ENCODE measurements at places on chromosomes 7 and 10.

- DNase-seq = no peak
Measured at GRCh38 chr10:17134737-17135260, 5.2 kb upstream of the CUBN start.

DNA sequence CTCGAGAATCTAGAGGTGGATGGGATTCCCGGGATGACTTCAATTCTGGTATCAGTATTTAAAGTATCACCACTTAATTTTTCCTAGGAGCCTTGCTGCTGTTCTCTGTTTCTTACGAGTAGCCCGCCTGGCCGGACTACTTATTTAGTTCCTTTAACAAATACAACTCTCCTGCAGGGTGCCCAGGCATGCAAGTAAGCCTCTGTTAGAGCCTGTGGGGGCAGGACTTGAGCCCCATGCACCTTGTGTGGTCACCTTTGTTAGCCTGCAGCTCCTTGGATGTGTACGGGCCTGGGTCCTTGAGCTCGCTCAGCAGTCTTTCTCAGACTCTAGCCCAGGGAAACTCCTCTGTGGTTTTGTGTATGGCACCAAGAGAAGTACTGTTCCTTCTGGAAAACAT lies 16.1 kb downstream of the EIF4H start:
- no peak for DNase-seq

GRCh38 chr10:130202984-130203621 lies 66.9 kb downstream of the GLRX3 start:
- no peak for DNase-seq

DNA sequence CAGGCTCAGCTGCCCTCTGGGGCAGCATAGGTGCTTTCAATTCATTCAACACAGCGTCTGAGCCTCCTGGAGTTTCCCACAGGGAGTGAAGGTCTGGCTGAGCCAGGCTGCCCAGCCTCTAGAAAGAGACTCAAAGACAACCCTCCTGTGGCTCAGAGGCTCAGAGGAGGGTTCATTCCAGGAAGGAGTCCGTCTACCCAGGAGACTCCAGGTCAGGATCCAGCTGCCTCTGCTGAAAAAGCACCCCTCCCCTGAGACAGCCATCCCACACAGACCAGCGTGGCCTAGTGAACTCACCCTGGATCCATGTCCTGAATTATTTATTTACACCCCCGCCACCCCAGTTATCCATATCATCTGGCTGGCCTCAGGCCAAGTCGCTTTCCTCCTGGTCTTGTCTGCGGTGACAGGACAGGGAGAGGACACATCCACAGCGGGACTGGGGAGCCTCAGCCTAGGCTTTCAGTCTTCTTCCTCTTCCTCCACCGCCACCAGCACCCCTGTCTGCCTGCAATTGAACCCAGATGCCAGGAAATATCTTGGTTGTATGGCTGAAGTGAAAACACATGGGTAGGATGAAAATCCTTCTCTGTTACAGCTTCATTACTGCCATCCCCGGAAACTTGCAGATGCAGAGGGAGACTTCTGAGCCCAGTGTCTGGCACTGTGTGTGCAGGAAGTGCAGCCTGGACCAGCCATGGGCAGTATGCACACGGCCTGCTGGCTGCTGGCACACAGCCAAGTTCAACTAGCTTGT lies 44.0 kb upstream of the COL13A1 start:
- no peak for DNase-seq

DNA sequence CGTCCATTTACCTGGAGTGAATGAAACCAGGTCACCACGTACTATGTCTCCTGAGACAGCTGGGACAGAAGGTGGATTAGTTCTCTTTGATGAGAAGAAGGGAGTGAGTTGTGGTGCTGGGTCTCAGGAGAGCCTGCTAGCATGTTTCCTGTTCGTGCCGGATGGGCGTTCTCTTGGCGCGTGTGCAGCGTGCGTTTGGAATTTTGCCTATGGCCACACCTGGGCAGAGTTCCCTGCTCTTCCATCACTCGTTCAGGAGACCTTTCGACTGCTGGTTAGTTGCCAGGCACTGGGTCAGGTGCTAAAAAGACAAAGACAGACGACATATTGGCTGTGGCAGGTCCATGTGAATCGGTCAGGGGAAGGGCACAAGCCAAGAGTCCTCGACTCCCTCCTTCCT lies 90.3 kb downstream of the TRRAP start:
- no peak for DNase-seq

DNA sequence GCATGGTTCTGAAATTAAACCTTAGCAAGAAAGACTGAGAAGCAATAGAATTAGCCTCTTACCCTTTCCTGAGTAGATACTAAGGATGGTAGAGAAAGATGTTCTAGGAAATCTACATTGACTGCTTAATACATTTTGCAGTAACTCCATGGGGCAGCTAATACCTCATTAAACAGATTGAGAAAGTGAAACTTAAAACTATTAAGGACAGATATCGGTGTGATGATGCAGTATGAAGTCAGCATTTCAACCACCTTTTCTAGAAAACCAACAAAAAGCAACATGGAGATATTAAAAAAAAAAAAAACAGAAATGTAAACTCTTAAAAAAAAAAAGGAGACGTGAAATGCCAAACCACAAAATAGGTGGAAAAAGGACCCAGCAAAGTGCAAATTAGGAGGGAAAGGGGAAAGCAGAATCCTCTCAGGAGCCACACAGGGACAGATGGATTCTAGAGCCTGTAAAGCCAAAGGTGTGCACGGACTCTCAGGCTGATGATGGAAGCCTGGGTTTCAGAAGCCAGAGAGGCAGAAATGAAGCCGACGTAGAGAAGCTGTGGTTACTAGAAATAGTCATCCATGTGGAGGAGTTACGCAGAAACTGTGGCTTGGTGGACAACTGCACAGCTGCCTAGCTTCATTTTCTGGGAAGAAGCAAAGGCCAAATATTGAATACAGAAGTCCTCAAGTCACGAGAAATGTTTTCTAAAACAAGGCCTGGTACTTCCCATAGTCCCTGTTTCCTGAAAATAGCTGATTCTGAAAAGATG lies 38.1 kb upstream of the GPR141 start:
- no peak for DNase-seq

- no peak for DNase-seq
Measured at GRCh38 chr10:36943544-36943943, 181.9 kb upstream of the ANKRD30A start.

GRCh38 chr7:80681272-80681885 lies 42.9 kb downstream of the CD36 start:
- DNase-seq = no peak

DNA sequence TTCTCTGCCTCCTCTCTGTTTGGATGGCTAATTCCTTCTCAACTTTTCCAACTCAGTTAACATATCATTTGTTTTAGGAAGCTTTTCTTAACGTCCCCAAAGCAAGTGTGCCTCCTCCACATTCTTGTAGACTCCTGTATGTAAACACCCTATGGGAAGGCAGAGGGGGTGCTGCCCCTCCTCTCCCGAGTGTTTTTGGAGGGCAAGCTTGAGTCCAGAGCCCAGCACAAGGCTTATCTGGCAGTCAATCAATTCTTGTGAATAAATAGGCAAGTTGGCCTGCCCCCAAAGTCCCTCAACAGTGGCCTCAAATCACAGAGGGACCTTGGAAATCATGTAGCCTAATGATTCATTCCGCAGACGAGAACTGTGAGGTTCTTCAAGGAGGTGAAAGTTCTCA lies 305.6 kb downstream of the RPS24 start:
- no peak for DNase-seq

GRCh38 chr10:68954904-68955303 lies 1.1 kb upstream of the DDX21 start:
- DNase-seq = no peak

GRCh38 chr7:84297616-84298015 lies 103.0 kb upstream of the SEMA3A start:
- no peak for DNase-seq

DNA sequence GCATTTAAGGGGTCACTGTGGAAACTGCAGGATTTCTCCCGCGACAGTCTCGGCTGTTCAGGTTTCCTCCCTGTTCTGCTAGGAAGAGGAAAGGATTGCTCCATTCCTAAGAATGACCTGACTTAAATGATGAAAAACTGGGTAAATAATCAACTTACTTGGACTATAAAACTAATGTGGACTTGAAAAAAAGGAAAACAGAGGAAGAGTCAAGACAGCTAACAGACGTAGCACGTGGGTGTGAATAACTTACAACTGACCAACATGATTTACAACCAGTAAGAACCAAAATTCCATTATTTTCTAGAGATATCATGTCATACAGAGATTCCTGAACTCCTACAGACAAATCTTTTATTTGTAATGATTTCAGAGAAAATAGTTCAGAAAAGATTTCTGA lies 93.8 kb downstream of the ADAM12 start:
- DNase-seq = no peak

DNA sequence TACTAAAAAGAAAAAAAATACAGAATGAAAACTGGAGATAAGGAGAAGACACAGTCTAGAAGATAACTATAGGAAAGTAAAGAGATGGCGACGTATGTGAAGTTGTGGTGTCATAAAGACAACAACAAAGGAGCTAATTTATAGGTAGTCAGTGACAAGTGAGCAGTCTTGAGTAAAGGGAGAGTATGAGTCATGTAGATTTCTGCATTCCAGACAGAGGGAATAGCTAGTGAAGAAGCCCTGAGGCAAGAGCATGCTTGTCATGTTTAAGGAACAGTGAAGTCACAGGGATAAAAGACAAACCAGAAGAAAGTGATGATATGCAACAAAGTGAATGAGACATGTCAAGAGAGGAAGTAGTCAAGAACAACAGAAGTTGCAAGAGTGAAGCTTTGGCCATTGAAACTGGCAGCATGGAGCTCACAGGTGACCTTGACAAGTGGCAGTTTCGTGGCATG lies 2.3 kb upstream of the MIOS start:
- no peak for DNase-seq

DNA sequence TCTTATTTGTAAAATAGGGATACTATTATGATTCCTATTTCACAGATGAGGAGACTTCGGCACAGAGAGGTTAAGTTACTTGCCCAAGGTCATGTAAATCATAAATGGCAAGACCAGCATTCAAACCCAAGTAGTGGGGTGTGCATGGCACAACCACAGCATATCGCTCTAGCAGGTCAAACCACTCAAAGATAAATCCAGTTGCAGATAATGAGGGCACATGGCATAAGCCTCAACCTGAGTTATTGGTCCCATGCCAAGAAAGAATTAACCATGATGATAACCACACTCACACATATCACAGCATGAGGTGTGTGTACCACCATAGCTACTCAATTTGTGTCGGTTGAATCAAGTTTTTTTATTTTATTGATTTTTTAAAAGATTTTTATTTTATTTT lies 180.5 kb downstream of the CREB5 start:
- no peak for DNase-seq

- no peak for DNase-seq
Measured at GRCh38 chr7:49159536-49159935, 235.2 kb downstream of the CDC14C start.

- DNase-seq = no peak
Measured at GRCh38 chr7:31311552-31311951, 29.0 kb downstream of the NEUROD6 start.

DNA sequence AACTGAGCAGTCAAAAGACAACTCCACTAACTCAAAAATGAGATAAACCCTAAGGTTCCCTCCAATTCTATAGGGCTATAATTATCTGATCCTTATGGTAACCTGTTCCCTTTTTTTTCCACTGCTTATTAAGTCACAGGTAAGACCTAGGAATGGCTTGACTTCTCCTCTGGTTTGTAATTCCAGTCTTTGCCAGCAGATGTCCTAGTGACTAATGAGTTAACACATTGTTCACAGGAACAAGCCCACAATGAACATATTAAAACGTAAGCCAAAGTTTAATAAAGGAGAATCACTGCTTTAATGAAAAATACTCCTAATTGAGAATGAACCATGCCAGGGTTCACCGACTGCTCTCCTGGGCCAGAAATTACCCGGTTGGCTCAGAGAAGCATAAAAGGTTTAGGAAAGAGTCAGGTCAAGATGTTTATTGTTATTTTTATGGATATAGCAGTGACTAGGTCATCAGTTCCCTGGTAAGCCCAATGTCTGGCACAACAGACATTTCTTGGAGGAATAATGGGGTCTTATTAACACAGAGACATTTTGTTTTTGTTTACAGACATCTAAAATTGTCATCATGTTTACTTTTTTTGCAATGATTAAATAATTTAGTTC lies 120.1 kb downstream of the ELAPOR2 start:
- no peak for DNase-seq

- no peak for DNase-seq
Measured at GRCh38 chr7:24910551-24911212, 69.3 kb downstream of the OSBPL3 start.

- no peak for DNase-seq
Measured at GRCh38 chr7:564176-564865, 44.7 kb upstream of the PDGFA start.

GRCh38 chr10:79191951-79192676 lies 123.3 kb downstream of the ZMIZ1 start:
- no peak for DNase-seq

DNA sequence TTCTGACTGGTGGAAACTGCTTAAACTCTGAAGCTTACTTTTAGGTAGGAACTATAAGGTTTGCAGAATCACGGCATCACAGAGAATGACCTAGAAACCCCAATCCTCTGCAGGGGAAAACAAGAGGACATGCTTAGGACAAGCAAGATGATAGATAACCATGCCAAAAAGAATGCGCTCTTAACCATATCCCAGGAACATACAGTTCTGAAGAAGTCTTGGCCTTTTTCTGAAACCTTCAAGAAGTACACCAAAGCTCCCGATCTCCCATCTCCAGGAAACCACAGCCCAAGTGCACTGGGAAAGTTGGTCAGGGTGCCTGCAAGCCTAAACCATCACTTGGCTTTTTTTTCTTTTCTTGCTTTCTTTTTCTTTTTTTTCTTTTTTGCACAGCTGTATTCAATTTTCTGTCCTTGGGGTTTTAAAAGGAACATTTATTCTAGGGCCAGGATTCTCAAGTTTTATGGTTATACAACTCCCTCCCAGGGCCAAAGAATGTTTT lies 12.2 kb upstream of the SVIL start:
- no peak for DNase-seq

GRCh38 chr10:7625836-7626235 lies 40.9 kb downstream of the ITIH5 start:
- no peak for DNase-seq

DNA sequence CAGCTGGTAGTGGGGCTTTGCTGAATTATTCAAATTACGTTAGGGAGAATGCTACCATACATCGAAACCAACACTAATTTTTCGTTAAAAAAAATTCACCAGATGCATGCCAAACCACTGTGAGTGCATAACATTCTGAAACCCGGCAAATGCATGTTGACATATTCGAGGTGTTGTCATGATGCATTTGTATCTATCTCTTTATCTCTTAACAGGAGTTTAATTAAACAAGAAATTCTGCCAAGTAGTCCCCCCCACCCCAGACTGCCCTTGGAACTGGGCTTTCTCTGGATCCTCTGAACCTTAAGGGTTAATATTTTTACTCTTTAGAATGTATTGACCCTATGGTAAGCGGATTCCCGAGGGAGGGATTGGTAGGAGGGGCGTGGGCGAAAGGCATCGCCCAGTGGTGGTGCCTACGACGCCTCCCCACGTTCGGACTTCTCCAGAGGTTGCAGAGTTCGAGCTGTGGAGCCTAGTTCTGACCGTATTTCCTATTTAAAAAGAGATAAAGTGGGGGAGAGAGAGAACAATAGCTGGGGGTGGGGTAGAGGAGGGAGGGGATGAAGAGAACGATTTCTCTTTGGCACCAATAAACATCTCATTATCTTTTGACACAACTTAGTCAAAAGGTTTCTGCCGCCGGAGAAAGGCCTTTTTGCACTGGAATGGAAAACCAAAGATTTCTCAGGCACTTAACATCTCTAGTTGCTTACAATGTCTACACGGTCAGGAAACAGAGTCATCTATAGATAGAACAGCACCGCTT lies 7.2 kb downstream of the DLX6 start:
- no peak for DNase-seq

Measured in activated CD4-positive, alpha-beta memory T cell treated with anti-CD3 and anti-CD28 coated beads for 36 hours (primary cell).